ENCODE measurements at places on chromosomes 13 and 19. TPM values are rescaled to one million over a fixed set of nuclear protein-coding genes. Genes with fewer than 3 reads are reported as not detected.

The PRODH2 gene
- total RNA-seq: not detected

The SULT2A1 gene
- total RNA-seq: not detected

The ZNF667 gene
- total RNA-seq: not detected

The FXYD3 gene
- 8.3 TPM for total RNA-seq

The SH2D3A gene
- 13.9 TPM for total RNA-seq

The C1QTNF9B gene
- not detected for total RNA-seq

The IGLON5 gene
- total RNA-seq: 25.9 TPM

The NFIC gene
- total RNA-seq: 32.9 TPM

The CYP2F1 gene
- not detected for total RNA-seq

The ZNF582 gene
- total RNA-seq: 5.6 TPM

The CRYL1 gene
- 29.7 TPM for total RNA-seq

DNA sequence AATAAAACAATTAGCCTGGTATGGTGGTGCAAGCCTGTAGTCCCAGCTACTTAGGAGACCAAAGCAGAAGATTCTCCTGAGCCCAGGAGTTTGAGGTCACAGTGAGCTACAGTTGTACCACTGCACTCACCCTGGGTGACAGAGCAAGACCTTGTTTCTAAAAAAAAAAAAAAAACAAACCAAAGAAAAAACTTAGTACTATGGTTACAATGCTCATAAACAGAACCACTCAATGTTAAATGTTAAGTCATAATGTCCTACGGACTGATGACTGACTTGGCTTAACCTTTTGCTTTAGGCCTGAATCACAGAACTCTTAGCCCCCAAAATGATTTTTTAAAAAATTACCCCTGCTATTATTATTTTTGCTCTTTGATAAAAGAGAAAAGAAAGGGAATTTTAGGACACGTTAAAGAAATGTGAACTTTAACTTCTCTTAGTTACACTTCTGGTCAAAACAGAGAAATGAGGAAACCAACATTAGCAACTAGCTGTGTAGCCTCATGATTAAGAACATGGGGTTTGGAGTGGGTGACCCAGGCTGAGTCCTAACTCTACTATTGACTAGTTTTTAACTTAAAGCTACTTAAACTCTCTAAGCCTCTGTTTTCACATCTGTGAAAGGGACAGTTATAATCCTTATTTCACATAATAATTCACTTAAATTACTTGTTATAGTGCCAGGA lies 13.7 kb upstream of the ELF1 start:
- H3K27me3 ChIP-seq: no peaks in the 10 kb centered on the region
- peaks cover 8% of the 10 kb centered on the region for H3K36me3 ChIP-seq
- no peak for DNase-seq
- peaks cover 5% of the 10 kb centered on the region for H3K4me1 ChIP-seq
- H3K4me3 ChIP-seq: no peak overlapping the region
- no peak overlapping the region for H3K27ac ChIP-seq

GRCh38 chr19:14377883-14378328 lies 3.3 kb upstream of the ADGRE5 start:
- H3K4me3 ChIP-seq: no peak overlapping the region
- no peak for DNase-seq
- H3K27me3 ChIP-seq: no peaks in the 10 kb centered on the region
- H3K4me1 ChIP-seq: peaks cover 22% of the 10 kb centered on the region

GRCh38 chr13:111875915-111876314 lies 191.0 kb upstream of the SOX1 start:
- no peak overlapping the region for H3K27ac ChIP-seq
- no peak overlapping the region for H3K4me3 ChIP-seq
- DNase-seq: no peak
- peaks cover 67% of the 10 kb centered on the region for H3K27me3 ChIP-seq
- no peaks in the 10 kb centered on the region for H3K36me3 ChIP-seq
- no peaks in the 10 kb centered on the region for H3K4me1 ChIP-seq

DNA sequence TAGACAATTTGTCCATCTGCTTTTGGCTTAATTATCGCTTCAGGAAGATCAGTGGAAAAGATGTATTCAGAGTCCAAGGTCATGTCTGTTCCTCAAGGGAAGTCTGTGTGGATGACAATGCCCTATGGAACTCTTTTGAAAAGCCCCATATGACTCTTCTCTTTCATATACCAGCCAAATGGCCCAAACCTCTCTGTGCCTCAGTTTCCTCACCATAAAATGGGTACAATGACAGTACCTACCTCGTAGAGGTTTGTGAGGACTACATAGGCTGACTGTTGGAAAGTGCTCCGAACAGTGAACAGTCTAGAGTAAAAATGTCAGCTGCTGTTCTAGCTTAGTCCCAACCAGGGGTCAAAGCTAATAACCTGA lies 104.6 kb downstream of the COL4A2 start:
- DNase-seq: no peak
- H3K27ac ChIP-seq: peak overlapping the region; percentile 89
- H3K27me3 ChIP-seq: no peaks in the 10 kb centered on the region

DNA sequence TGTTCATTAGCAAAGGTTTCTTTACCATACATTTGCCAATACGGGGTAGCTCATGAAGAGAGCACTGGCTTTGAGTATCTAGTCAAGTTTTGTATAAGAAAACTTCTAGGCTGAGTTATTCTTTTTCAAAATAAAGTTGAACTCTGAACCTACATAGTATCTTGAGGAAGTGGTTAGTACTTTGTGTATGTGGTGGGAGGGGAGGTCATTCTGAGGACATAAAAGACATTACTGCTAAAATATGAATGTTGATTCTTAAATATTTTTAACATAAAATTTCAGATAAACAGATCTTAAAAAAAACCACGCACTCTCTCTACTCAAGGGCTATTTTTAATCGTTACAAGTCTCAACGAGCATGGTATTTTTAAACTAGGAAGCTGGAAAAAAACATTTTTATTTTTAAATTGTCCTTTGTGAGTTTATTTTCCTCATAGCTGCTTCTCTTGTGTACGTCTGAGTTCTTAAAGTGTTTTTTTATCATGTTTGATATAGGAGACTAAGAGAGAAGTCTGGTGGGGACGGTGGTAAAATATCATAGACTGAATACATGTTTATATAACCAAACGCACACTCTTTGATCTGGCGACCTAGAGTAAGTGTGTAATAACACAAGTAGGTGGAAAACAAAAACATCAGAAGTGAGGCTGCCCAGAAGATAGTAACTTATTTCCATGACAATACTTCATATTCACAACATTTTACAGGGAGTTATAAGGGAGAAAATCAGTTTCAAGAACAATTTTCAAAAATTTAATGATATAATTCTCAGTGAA lies 118.0 kb upstream of the POSTN start:
- no peak for DNase-seq
- H3K4me3 ChIP-seq: no peak overlapping the region

- no peak for DNase-seq
- H3K27me3 ChIP-seq: no peaks in the 10 kb centered on the region
- no peak overlapping the region for H3K4me3 ChIP-seq
- no peak overlapping the region for H3K27ac ChIP-seq
Observed at GRCh38 chr13:48641404-48641803, 12.3 kb upstream of the CYSLTR2 start.

GRCh38 chr13:44439452-44440024 lies 65.9 kb downstream of the SERP2 start:
- peaks cover 13% of the 10 kb centered on the region for H3K4me1 ChIP-seq
- no peak overlapping the region for H3K27ac ChIP-seq
- peaks cover 3% of the 10 kb centered on the region for H3K36me3 ChIP-seq

- no peaks in the 10 kb centered on the region for H3K4me1 ChIP-seq
- peaks cover 35% of the 10 kb centered on the region for H3K36me3 ChIP-seq
- no peak overlapping the region for H3K4me3 ChIP-seq
- no peaks in the 10 kb centered on the region for H3K27me3 ChIP-seq
- DNase-seq: no peak
- no peak overlapping the region for H3K27ac ChIP-seq
Observed at GRCh38 chr19:38707512-38708114, 36.7 kb downstream of the CAPN12 start.

DNA sequence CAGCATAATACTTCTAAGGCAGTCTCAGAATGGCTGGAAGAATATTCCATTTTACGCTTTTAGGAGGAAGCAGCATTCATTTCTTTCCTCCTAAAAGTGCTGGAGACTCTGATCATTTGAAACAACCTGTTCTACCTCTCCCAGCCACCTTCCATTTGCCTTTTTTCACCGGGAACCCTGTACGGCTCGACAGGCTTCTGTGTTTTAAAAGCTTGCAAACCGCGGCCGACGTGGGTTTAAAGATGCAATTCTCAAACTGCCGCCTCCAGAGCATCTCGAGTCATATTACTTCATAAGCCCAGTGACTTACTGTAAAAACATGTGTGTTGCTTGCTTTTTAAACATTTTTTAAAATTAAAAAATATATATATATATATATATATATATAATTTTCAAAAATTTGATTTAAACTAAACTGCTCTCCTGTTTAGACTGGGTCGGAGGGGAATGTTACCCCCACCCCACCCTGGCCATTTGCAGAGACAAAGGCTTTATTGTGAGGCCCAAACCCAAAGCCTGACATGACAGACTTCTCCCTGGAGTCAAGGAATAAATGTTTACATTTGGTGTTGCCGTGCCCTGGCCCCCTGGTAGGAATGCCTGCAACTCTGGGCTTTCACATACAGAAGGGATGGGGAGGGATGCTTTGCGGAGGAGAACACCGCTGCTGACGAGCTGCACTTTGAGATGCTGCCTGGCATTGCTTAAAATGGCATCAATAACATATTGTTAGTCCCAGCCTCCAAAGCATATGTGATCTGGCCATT lies 30.4 kb downstream of the ZNF536 start:
- H3K4me3 ChIP-seq: no peak overlapping the region
- peaks cover 5% of the 10 kb centered on the region for H3K4me1 ChIP-seq

- DNase-seq: no peak
- peaks cover under 1% of the 10 kb centered on the region for H3K4me1 ChIP-seq
- no peaks in the 10 kb centered on the region for H3K27me3 ChIP-seq
- no peak overlapping the region for H3K4me3 ChIP-seq
Observed at GRCh38 chr13:22121146-22121739, 450.4 kb downstream of the FGF9 start.

DNA sequence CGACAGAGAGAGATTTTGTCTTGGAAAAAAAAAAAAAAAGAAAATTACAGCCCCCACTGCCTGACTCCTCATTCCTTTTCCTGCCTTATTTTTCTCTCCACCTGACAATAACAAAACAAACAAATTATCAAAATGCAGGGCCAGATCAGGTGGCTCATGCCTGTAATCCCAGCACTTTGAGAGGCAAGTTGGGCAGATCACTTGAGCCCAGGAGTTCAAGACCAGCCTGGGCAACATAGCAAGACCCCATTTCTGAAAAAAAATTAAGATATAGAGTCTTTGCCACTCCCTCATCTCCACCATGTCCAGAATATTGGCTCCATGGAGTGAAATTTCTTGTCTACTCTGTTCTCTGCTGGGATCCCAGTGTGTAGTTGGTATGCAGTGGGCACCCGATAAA lies 7.2 kb downstream of the CERS4 start:
- no peak overlapping the region for H3K4me3 ChIP-seq
- H3K36me3 ChIP-seq: peaks cover 25% of the 10 kb centered on the region
- DNase-seq: no peak
- H3K27me3 ChIP-seq: no peaks in the 10 kb centered on the region
- H3K27ac ChIP-seq: no peak overlapping the region

- no peaks in the 10 kb centered on the region for H3K4me1 ChIP-seq
- no peaks in the 10 kb centered on the region for H3K27me3 ChIP-seq
- H3K36me3 ChIP-seq: peaks cover 2% of the 10 kb centered on the region
- no peak overlapping the region for H3K27ac ChIP-seq
- no peak overlapping the region for H3K4me3 ChIP-seq
- no peak for DNase-seq
Observed at GRCh38 chr19:14659874-14660489, 14.7 kb downstream of the ADGRE3 start.

GRCh38 chr13:113129480-113129879 lies 6.9 kb downstream of the F10 start:
- peaks cover 7% of the 10 kb centered on the region for H3K4me1 ChIP-seq
- no peak overlapping the region for H3K4me3 ChIP-seq
- H3K27me3 ChIP-seq: peaks cover 37% of the 10 kb centered on the region
- H3K27ac ChIP-seq: no peak overlapping the region
- H3K36me3 ChIP-seq: no peaks in the 10 kb centered on the region

- H3K27ac ChIP-seq: no peak overlapping the region
- H3K4me1 ChIP-seq: no peaks in the 10 kb centered on the region
- no peak overlapping the region for H3K4me3 ChIP-seq
- H3K27me3 ChIP-seq: no peaks in the 10 kb centered on the region
Observed at GRCh38 chr19:18013210-18014111, 5.5 kb downstream of the ARRDC2 start.

DNA sequence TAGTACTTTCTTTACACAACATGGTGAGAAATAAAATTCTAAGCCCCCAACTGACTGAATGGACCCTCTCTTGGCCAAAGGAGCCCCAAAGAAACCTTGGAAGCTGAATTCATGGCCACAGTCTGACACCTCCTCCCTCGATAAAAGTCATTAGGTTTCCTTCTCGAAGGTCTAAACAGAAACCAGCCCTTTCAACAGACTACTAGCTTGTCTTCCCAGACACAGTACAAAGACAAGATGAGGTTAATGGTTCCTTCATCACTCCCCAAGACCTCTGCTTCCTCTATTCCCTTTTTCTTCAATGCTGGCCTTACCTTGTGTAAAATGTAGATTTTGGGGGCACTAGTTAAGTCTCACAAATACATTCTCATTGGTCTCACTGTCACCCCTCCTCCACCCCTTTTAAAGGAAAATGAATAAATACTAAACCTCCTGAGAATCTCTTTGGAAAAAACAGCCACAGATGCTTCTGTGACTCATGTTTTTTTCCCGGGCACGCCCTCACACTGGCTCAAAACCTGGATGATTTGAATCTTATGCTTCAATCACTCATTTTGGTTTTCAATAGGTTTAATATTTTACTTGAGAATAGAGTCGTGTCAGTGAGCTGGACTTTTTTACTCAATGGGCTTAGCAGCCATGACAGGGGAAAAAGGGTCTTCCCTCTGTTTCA lies 65.8 kb upstream of the MED4 start:
- no peak for DNase-seq
- no peaks in the 10 kb centered on the region for H3K36me3 ChIP-seq
- no peaks in the 10 kb centered on the region for H3K27me3 ChIP-seq
- H3K4me1 ChIP-seq: no peaks in the 10 kb centered on the region
- H3K27ac ChIP-seq: no peak overlapping the region
- H3K4me3 ChIP-seq: no peak overlapping the region

DNA sequence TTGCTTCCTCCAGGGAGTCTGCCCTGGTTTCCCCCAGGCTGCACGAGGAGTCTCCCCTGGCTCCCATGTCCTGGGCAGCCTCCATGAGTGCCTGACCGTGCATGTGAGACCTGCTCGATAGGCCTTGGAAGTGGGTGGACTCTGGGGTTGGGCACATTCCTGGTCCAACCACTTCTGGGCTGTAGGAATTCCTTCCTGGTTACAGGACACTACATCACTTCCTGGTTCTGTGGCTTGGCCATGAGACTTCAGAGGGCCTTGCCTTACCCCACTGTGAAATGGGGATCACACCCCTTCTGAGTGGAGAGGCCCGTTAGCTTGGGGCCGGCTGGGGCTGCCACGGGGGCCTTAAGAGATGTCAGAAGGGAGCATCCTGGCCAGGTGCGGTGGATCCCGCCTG lies 4.0 kb upstream of the ZNF628 start:
- no peak for DNase-seq
- H3K36me3 ChIP-seq: no peaks in the 10 kb centered on the region
- H3K27ac ChIP-seq: no peak overlapping the region
- H3K27me3 ChIP-seq: peaks cover 2% of the 10 kb centered on the region
- H3K4me1 ChIP-seq: peaks cover 13% of the 10 kb centered on the region
- H3K4me3 ChIP-seq: no peak overlapping the region

- peak overlapping the region; percentile 96 for H3K4me3 ChIP-seq
- no peaks in the 10 kb centered on the region for H3K36me3 ChIP-seq
- H3K4me1 ChIP-seq: peaks cover 29% of the 10 kb centered on the region
- peaks cover 7% of the 10 kb centered on the region for H3K27me3 ChIP-seq
- peak overlapping the region; percentile 97 for H3K27ac ChIP-seq
Observed at GRCh38 chr13:49791315-49791710, 1.2 kb downstream of the KPNA3 start.
